ENCODE measurements at places on chromosomes 13 and 19.

DNA sequence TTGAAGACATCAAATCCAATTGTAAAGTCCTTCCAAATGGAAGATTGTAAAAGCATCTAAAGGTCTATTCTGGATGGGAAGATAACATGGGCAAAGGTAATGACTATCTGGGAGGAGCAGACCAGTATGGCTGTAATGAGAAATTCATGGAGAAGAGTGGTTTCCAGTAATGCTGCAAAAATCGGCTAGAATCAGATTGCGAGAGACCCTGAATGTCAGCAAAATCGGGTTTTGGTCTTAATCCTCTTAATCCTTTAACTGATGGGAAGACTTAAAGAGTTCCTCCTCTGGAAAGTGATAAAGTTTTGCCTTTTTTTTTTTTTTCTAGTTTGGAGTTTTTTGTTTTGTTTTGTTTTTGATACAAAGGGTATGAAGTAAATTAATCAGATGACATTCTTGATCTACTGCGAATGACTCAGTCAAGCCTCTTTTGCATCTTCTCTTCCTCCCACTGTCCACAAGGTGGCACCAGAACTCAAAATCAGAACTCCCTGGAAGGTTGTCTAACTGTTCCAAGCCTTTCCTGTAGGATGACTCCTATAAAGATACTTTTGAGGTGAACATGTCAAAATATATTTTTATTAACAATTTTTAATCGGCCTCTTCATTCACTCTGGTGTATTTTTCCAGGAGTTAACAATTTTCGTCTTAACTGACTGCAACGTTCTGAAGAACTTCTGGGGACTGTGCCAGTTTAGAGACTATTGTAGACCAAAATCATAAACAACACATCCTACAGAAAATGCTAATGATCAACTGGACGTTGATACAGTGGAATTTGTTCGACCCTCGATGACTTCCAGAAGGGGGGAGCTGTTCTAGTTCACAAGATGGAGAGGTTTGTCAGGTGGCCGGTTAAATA lies 213.3 kb upstream of the MIR17HG start:
- DNase-seq, result peak; percentile 24

DNA sequence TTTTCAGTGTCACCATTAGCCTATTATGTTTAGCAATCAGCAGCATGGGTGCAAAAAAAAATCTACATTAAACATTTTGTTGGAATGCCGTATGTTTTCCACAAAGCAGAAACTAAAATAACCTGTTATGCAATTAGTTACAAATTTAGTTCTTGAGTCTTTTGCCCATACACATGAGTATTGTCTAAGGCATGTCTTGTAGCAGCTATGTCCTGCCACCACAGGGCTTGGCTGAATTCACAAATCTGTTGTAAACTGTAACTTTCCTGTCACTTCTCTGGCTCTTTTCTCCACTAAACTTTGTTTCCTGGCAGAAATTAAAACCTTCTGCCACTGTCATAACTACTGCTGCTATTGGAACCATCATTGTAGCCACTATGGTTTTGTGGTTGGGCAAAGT lies 277.9 kb upstream of the SPRY2 start:
- DNase-seq, result no peak

GRCh38 chr13:97234236-97234635 lies 12.1 kb downstream of the MBNL2 start:
- DNase-seq, result no peak

- no peak for DNase-seq
Measured at GRCh38 chr13:38970380-38971051, 20.1 kb downstream of the STOML3 start.

GRCh38 chr19:14063105-14063504 lies 1.2 kb upstream of the PALM3 start:
- DNase-seq, result no peak

DNA sequence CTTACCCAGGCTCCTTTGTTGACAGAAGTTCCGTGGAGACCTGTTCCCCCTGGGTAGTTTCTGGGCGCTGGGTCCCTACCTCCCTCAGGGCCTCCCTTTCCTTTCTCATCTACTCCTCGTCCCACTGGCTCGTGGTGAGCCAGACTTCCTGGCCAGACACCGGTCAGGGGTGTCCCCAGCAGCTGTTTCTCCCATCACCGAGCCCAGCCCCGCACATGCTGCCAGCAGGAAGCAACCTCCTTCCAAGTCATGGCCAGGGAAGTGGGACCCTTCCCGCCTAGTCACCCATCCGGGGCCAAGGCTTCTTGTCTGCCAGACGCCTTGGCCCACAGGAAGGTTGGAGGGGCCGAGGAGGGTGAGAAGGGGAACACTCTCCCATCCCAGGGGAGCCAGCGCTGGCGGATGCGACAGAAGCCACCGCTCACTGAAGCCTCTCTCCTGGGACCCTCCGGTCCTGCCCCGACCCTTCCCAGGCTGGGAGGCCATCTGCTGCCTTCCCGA lies 5.7 kb downstream of the PAK4 start:
- DNase-seq, result no peak

- no peak for DNase-seq
Measured at GRCh38 chr13:43304945-43305344, 281.6 kb downstream of the DNAJC15 start.

DNA sequence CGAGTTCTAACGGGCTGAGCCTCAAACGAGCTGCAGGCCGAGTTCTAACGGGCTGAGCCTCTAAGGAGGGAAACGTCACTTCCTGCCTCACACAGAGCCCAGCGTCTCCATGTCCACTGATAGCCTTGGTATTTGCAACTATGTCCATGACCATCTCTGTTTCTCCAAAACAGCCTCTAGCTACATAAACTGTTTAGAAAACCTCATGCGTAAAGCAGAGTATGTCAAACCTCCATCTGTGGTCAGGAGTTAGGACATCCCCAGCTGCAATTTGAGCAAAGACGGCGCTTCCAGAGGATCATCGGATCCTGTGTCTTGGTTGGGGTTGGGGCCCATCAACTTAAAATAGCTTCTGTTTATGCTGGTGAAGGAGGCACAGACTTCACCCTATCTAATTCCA lies 20.8 kb downstream of the RASA3 start:
- no peak for DNase-seq

- peak; percentile 91 for DNase-seq
Measured at GRCh38 chr19:50003810-50004419, 21.3 kb downstream of the VRK3 start.

- DNase-seq, result no peak
Measured at GRCh38 chr13:23856008-23856750, 33.0 kb downstream of the MIPEP start.

DNA sequence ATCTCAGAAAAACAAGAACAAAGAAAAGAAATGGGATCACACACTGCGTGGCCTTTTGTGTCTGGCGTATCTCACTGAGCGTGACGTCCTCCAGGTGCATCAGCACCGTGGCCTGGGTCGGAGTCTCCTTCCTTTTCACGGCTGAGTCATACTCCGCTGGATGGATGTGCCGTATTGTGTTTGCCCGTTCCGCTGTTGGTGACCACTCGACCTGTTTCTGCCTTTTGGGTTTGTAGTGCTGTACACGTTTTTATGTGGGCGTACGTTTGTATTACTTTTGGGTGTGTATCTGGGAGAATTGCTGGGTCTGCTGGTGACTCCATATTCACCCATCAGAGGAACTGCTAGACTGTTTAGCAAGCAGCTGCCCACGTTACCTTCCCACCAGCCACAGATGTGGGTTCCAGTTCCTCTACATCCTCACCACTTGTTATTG lies 11.4 kb downstream of the ARID3A start:
- no peak for DNase-seq

- no peak for DNase-seq
Measured at GRCh38 chr13:33352526-33352925, 67.0 kb upstream of the STARD13 start.

- DNase-seq, result peak; percentile 42
Measured at GRCh38 chr13:30907121-30907861, 1.2 kb downstream of the MEDAG start.

GRCh38 chr19:44817725-44818465 lies 9.0 kb downstream of the BCAM start:
- no peak for DNase-seq

GRCh38 chr13:100347968-100348367 lies 240.6 kb downstream of the GGACT start:
- no peak for DNase-seq

DNA sequence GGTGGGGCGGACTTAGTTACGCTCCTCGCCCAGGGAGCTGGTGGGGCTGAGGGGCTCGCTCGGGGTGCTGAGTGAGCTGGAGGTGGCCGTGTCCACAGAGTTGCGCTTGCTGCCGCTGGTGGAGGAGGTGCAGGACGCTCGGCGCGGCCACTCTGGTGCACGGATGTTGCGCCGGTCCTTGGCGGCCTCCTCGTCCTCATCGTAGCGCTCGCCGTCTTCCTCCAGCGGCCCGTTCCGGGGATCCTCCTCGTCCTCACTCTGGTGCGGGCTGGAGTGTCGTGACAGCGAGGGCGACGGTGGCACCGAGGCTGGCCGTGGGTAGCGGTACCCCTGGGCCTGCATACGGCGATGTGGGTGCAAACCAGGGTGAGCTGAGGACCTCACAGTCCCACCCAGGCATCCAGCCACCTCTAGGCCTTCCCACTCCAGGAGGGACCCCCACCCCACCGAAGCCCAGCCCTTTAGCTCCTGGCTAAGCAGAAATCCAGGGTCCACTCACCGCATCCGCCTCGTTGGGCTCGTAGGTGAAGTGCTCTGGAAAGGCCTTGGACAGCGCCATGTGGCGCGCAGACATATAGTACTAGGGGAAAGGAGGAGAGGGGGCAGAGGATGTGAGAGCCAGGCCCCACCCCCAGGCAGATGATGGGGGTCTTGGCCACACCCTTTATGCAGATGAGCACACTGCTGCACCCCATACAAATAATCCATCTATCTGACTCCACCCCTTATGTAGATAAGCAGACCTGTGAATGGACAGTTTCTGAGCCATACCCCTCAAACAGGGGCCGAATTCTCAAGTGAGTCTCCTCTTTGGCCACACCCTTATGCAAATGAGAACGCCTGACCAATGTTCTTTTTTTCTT lies 4.4 kb downstream of the FTL start:
- no peak for DNase-seq

DNA sequence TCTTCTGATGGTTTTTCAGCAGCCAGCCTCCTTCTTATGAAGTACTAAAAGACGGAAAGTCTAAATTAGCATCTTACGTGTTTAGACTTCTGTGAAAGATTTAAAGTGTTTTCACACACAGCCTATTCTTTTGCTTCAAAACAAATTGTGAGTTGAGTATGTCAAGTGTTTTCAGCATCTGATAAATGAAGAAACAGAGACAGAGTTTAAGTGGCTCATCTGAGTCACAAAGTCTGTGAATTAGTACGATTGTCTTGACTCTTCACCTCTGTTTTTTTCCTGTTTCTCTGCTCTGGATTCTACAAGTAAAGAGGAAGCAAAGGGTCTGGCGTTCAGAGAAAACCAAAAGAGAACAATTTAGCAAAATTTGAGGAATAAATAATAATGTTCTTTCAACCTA lies 116.4 kb downstream of the FRY start:
- DNase-seq, result no peak

DNA sequence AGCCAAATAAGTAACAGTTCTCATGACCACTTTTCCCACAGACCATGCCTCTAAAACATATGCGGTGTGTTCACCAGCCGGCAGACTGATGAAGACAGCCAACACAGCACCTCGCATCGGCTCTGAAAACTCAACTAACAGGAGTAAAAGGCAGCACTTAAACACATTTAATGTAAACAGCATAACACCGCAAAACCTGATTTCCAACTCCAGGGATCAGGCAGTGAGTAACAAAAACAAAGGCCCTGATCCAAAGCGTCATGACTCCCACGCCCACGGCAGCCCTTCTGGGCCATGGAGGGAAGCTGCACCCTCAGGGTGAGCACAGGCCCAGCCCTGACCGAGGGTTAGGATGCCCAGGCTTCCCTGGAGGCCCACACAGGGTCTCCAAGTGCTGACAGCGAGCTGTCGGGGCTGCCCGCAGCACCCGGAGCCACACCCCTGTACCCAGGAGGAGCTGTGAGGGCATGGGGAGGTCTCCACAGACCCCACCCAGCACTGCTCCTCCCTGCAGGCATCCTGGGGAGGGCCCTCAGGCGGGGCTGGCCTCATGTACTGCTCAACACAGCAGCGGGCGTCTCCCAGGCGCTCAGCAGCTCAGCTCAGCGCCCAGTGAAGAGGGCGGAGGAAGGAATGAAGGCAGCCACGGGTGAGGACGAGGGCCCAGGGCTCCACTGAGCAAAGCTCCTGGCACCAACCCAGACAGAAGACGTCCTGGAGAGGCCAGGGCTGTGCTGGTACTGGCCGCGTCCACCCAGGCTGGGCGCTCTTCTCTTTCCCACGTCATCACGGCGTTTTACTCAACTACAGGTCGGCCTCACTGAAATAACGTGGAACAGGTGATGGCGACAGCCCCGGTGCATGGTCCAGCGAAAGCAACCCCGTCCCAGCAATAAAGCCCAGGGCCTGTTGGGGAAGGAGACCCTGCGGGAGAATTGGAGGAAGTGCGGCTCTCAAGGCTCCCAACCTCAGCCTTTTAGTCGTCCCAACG lies 53.7 kb downstream of the RASA3 start:
- DNase-seq, result peak; percentile 51

DNA sequence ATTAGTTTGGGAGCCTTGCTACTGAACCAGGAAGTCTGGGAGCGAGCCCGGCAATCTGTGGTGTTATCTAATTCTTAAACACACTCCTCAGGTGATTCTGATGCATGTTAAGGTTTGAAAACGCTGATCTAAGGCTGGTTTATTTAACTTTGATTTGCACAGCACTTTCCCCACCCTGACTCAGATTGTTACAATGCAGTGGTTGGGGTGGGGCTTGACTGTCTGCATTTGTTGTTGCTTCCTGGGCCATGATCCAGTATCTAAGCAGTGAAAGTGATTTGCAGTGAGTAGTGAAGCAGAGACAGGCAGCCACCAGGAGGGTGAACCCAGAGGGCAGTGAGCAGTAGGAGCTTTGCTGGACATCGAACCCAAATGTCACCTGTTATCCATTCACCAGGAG lies 81.6 kb upstream of the ARGLU1 start:
- DNase-seq, result no peak

- no peak for DNase-seq
Measured at GRCh38 chr13:102275969-102276368, 125.9 kb downstream of the FGF14 start.

DNA sequence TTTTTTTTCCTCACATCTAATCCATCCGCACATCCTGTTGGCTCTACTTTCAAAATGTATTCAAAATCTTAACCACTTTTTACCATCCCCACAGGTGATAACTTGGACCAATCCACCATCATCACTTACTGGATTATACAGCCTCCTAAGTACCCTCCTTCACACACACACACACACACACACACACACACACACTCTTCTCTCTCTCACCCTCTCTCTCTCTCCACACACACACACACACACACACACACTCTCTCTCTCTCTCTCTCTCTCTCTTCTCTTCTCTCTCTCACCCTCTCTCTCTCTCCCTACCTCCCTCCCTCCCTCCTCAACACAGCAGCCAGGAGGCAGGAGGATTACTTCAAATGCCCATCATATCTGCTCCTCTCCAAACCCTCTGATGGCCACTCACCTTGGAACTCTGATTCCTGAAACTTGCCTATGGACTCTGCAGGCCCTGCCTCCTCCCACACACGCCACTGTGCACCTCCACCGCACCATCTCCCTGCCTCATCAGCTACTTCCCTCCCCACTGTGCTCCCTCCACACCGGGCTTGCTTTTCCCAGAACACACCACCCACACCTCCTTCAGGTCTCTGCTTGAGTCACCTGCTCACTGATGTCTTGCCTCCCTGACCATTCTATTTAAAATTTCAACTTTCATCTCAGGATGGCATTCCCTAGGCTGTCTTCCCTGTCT lies 39.7 kb downstream of the RCBTB2 start:
- DNase-seq, result no peak
